ENCODE measurements at places on chromosomes 7 and 10.

DNA sequence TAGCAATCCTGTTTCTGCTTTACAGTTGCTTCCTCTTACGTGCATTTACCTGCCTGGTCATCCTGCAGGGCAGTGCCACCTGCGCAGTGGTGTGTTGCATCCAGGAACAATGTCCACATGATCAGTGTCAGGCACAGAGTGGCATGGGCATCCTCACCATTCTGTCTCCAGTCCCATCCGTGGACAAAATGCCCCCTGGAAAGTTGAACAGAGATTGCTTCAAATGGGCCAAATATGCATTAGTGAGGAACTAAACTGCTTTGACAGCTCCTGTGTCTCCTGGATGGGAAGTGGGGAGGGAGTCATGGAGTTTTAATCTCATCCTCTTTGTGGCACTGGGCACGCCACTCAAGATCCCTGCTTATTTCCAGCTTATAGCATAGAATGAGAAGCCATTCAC lies 151.8 kb downstream of the DPP6 start:
- DNase-seq, result no peak

DNA sequence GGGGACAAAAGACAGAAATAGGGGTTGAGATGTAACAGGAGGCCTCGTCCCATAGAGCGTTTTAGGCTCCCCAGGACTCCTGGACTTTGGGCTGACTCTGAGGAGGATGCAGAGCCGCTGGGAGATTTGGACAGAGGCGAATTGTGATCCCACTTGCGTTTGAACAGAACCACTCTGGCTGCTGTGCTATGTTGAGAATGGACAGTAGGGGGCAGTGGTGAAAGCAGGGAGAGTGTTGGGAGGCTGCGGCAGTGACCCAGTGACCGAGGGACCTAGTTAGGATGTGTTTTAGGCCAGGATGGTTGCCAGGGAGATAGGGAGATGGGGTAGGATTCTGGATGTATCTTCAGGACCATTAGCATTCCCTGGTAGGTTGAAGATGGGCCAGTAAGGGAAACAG lies 271.6 kb downstream of the CCDC3 start:
- DNase-seq, result no peak

GRCh38 chr10:32982911-32983909 lies 25.2 kb upstream of the ITGB1 start:
- DNase-seq, result no peak

DNA sequence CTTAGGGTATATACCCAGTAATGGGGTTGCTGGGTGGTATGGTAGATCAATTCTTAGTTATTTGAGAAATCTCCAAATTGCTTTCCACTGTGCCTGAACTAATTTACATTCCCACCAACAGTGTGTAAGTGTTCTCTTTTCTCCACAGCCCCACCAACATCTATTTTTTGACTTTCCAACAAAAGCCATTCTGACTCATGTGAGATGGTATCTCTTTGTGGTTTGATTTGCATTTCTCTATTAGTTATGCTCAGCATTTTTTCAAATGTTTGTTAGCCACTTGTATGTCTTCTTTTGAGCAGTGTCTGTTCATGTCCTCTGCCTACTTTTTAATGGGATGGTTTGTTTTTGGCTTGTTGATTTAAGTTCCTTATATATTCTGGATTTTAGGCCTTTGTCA lies 66.4 kb downstream of the MGAM2 start:
- no peak for DNase-seq

- no peak for DNase-seq
These were observed 214.8 kb downstream of the DGKB start for GRCh38 chr7:14687777-14688176.

- no peak for DNase-seq
These were observed 301.5 kb upstream of the CACNA2D1 start for GRCh38 chr7:82745117-82745516.
